ENCODE measurements at places on chromosomes 6 and 20. TPM values are rescaled to one million over a fixed set of nuclear protein-coding genes. Genes with fewer than 3 reads are reported as not detected.

DNA sequence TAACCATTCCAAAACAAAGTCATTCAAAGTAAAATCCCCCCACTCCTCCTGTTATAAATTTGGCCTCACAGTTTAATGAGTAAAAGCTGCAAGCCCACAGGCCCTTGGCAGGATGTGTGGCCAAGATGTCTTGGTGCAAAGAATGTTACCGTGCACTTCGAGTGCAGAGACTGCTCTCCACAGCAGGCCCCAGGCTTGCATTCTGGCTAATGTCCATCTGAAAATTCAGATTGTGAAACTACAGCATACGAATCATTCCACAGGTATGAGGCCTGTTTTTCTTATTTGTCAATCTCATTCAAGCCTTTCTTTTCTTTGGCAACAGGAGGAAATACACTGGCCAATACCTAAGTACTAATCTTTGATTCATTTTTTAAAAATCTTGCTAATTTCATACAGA, 7.1 kb downstream of the RPS6KA2 start:
- peak; percentile 98 for DNase-seq
- no peaks in the 10 kb centered on the region for H3K27me3 ChIP-seq
- H3K4me1 ChIP-seq: peaks cover 39% of the 10 kb centered on the region
- peak overlapping the region; percentile 92 for H3K27ac ChIP-seq

The ZSCAN26 gene
- total RNA-seq: 42.1 TPM

DNA sequence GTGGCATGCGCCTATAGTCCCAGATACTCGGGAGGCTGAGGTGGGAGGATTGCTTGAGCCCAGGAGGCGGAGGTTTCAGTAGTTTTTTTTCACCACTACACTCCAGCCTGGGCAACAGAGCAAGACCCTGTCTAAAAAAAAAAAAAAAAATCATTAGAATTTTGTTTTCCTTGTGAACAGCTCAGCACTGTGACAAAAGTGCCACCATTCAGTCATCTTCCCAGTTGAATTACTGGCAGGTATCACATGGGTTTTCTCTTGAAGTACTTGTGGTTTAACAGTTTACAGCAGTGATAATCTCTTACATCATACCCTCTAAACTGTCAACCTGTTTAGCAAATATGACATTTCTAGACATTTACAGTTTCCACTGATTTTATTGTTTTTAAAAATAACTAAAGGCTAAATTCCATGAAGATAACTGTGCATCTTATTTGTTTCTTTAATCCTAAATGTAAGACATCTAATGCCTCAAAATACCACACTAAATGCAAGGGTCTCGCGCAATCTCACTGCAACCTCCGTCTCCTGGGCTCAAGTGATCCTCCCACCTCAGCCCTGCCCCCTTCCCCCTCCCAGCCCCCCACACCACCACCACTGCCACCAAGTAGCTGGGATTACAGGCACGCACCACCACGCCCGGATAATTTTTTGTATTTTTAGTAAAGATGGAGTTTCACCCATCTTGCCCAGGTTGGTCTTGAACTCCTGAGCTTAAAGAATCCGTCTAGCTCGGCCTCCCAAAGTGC, 7.0 kb downstream of the TRPC4AP start:
- H3K27ac ChIP-seq: no peak overlapping the region
- no peaks in the 10 kb centered on the region for H3K27me3 ChIP-seq
- DNase-seq: no peak
- H3K36me3 ChIP-seq: peaks cover 8% of the 10 kb centered on the region

DNA sequence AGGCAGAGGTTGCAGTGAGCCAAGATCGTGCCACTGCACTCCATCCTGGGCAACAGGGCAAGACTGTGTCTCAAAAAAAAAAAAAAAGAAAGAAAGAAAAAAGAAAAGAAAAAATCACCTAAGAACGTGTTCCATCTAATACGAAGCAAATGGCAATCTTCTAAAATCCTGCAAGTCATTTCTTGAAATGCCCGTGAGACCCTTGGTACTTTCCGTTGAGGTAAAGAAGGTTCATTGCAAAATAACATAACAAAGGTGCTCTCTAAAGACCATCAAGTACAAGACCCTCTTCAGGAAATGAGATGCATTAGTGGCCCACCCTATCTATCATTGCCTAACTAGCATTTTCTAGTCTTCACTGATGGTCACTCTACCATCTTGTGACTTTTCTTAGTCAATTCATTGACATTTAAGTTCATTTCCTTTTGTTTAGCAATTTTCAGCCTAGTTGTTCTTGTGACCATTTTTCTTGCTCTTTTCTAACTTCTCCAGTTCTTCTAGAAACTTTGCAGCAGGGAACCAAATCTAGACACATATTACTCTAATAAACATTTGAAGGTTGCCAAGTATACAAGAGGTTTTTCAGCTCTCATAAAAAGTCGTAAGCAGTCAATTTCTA, 14.0 kb downstream of the MBOAT1 start:
- DNase-seq: no peak
- no peaks in the 10 kb centered on the region for H3K4me1 ChIP-seq
- no peak overlapping the region for H3K27ac ChIP-seq
- no peaks in the 10 kb centered on the region for H3K36me3 ChIP-seq

The OPN5 gene
- total RNA-seq: not detected

GRCh38 chr6:29014729-29015608, 9.9 kb upstream of the ZNF311 start:
- DNase-seq: no peak
- H3K27me3 ChIP-seq: peaks cover 10% of the 10 kb centered on the region
- H3K4me1 ChIP-seq: no peaks in the 10 kb centered on the region
- H3K36me3 ChIP-seq: no peaks in the 10 kb centered on the region
- no peak overlapping the region for H3K4me3 ChIP-seq
- no peak overlapping the region for H3K27ac ChIP-seq

Measured in IMR-90 (cell line).